HTR-8/SVneo (cell line): ENCODE measurements at places on chromosomes 11 and 22.

- DNase-seq = no peak
Measured at GRCh38 chr11:61333550-61334433, 764 bp downstream of the TKFC start.

GRCh38 chr22:45105281-45105702 is 58.4 kb upstream of the NUP50 start:
- DNase-seq = no peak

DNA sequence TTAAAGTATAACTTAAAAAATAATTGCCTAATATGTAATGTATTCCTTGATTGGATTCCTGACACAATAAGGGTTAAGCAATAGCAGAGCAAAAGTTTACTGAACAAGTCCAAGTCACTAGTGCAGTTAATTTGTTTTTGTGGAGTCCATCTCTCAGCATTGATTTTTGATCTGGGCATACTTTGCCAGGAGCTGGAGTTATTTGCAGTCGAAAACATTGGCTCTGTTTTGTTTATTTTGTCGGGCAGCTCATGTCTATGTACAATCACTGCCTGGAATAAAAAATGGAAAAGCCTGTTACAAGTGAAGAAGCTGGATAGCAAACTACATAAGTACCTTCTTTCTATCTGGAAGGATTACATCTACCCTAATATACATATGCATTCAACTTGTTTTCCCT is 625.2 kb downstream of the CNTN5 start:
- DNase-seq = no peak

DNA sequence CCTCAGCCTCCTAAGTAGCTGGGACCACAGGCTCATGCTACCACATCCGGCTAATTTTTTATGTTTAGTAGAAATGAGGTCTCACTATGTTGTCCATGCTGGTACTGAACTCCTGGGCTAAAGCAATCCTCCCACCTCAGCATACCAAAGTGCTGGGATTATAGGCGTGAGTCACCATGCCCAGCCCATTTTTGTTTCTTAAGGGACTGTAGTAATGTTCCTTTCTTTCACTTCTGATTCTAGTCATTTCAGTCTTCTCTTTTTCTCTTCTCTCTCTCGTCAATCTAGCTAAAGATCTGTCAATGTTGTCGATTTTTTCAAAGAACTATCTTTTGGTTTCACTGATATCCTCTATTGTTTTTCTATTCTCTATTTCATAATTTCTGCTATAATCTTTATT is 111.0 kb upstream of the APOA1 start:
- DNase-seq = no peak

- DNase-seq = no peak
Measured at GRCh38 chr11:6142936-6143335, 27.2 kb downstream of the OR52B2 start.

- no peak for DNase-seq
Measured at GRCh38 chr11:100663583-100663982, 23.5 kb upstream of the ARHGAP42 start.

DNA sequence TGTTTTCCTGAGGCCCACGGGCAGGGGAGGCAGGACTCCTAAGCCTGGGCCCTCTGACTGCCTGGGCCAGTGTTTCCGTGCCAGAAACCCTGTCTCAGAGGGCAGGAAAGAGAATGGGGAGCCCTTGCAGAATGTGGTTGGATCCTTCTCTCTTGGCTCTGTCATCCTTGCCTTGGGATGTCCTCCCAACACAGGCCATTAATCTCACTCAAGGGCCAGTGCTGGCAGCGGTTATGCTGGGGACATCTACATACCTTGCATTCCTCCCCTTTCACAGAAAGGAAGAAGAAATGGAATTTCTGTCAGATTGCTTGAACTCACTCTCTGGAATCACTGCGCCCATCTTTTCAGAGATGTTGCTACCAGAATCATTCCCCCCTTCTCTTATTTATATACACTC is 296.9 kb downstream of the KIRREL3 start:
- peak; percentile 14 for DNase-seq

DNA sequence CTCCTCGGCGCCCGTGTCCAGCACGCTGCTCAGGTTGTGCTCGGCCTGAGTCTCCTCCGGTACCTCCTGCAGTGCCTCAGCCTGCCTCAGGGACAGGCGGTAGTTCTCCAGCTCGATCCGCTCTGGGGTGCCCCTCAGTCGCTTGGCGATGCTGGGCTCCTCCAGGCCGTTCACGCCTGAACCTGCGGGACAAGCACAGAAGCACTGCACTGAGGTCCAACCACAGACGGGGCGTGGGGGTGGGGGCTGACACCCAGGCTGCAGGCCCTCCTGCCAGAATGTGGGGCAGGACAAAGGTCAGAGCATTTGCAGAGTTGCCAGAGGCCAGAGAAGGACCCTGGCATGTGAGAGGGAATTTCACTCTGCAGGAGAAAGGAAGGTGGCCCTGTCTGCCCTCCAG is 67.6 kb upstream of the BID start:
- DNase-seq = no peak

DNA sequence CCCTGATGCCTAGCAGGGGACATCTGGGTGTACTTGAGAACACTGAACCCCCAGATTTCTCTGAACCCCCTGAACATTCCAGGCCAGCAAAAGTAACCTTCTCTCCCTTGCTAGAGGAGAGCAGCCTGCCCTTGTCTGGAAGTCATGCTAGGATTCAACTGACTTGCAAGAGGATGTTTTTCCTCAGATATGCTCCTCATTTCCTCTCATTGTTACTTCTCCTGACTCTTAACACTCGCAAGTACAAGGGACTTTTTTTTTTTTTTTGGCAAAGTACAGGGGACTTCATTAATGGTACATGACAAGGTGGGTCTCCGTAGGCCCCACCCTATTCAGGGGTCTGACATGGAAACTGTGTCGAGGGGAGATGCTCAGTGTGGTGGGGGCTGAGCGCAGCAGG is 6.3 kb upstream of the MCHR1 start:
- no peak for DNase-seq

DNA sequence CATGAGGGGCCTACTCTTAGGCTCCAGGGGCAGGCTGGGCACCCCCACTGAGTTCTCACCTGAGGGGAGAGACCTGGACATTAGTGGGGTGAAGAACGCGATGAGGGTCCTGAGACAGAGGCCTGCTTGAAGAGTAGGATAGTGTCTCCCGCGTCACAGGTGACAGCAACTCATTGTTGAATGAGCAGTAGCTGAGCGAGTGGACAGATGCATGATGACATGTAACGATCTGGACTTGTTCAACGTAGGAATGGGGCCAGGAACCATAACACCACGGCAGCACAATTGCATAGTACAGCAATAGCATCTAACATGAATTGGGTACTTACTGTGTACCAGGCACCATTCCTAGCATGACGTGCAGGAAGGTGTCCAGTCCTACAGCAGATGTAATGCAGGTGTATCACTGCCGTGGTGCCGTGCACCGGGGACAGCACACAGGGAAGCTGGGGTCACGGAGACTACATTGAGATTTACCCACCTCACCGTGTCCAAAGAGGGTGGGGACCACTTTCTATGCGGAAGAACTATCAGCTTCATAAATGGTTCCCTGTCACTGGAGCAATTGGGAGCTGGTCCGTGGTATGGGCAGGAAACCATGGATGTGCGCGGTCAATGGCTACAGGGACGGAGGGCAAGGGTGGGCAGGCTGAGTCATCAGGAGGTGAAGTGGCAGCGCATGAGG is 1019.1 kb downstream of the TBC1D22A start:
- DNase-seq = no peak

GRCh38 chr11:73851046-73851764 is 25.4 kb downstream of the COA4 start:
- DNase-seq = no peak

DNA sequence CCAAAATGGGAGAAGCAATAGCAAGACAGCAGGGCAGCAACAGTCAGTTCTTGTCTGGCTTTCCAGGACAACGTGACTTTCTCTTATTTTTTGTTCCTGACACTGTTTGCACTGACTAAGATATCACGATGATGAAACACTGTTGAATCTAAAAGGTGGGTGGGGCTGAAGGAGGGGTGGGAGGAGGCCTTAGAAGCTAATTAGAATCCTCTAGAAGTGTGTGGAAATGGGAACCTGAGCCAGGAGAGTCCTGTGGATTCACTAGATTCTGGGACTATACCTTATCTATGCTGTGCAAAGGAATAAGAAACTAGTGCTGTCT is 300.3 kb downstream of the ST3GAL4 start:
- no peak for DNase-seq

- DNase-seq = no peak
Measured at GRCh38 chr11:101401245-101401644, 182.6 kb downstream of the TRPC6 start.

GRCh38 chr11:78379039-78379670 is 38.5 kb downstream of the GAB2 start:
- no peak for DNase-seq

DNA sequence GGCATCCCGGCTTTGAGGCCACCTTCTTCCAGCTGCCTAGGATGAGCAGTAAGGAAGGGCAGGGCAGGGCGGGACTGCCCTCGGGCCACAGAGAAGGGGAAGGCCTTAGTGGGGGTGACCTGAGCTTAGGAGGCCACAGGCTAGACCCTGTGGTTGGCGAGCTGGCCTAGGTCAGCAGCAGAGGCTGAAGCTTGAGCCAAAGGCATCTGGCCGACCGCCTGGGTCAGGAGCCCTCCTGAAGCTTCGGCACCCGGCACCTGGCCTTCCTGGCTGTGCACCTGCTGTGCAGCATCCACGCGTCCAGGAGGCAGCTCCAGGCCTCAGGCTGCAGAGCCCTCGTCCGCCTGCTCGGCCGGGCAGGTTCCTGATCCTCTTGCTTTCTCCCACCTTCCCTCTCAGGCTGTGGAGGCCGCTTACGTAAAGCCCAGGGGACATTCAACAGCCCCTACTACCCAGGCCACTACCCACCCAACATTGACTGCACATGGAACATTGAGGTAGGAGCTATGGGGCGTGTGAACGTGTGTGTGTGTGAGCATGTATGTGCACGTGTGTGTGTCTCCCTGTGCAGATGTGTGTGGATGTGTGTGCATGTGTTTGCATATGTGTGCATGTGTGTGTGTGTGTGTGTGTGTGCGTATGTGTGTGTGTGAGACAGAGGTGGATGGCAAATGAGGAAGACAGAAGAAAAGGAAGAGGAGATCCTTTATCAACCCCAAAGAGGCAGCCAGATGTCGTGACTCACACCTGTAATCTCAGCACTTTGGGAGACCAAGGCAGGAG is 34.9 kb downstream of the ST14 start:
- DNase-seq = no peak

DNA sequence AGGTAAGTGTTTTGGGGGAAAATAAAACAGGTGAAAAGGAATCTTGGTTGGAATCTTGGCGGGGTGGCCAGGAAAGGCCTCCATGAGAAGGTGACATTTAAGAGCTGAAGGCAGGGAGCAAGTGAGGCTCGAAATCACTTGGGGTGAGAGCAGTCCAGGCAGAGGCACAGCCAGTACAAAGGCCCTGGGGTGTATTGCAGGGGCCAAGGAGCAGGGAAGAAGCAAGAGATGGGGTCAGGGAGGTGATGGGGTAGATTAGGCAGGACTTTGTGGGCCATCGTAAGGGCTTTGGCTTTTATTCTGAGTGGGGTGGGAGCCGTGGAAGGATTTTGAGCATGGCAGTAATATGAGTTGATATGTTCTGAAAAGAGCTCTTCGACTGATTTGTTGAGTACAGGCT is 551.1 kb downstream of the MN1 start:
- DNase-seq = no peak

DNA sequence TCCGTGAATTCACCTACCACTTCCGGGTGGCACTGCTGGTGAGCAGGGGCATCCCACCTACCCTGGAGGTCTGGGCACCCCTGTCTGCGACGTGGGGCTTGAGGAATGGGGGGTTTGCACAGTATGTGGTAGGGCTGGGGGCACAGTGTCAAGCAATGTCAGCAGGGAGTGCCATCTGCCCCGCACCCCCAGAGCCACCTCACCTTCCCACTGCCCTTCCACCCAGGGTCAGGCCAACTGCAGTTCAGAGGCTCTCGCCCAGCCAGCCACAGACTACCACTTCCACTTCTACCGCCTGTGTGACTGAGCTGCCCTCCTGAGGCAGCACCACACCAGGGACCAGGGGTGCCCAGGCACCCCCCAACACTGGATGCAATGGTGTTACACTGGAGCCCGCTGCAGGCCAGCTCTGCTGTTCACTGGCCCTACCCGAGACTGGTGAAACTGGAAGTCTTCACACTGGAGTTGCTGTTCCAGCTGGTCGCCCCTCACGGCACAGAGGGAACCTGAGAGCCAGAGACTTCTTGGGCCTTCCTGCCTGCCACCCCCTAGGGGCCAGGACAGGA is 6.5 kb downstream of the TMEM258 start:
- DNase-seq = no peak

GRCh38 chr11:117633976-117634755 is 162.8 kb downstream of the DSCAML1 start:
- DNase-seq = no peak

- DNase-seq = no peak
Measured at GRCh38 chr11:85698195-85698594, 12.2 kb upstream of the CCDC89 start.

DNA sequence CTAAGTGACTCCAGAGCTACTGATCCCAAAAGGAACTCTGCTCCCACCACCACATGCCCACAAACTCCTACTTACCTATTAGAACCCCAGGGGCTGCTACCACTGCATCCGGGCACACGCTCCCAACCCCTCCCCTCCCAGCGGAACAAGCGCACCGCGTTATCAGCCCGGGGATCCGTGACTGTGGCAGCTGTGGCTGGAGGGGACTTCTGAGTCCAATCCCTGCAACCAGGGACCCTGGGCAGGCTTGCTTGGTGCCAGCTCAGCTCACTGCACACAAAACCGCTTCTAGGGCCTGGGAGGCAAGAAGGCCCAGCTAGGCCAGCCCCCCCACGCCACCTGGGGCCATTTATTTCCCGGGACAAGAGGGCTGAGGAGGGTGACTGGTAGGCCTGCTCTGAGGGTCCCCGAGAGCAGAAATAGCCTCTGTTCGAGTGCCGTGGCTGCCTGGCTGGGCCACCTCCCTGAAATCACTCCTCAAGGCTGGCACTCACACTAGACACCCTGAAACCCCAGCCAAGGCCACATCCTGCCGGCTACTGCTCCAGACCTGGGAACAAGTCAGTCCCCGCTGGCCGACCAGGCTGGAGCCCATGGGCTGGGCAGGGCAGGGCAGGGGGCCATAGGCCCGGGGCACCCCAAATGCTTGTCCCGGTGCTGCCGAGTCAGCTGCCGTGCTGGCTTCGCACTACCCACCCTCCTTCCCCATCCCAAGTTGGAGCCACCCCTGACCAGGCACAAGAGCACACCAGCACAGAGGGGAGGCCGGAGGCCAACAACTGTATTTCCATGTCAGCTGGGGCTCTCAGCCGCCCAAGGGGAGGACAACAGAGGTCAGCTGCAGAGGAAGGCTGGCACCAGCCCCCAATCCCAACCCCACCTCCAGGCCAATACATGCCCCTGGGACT is 1.9 kb upstream of the IFITM10 start:
- DNase-seq = no peak

DNA sequence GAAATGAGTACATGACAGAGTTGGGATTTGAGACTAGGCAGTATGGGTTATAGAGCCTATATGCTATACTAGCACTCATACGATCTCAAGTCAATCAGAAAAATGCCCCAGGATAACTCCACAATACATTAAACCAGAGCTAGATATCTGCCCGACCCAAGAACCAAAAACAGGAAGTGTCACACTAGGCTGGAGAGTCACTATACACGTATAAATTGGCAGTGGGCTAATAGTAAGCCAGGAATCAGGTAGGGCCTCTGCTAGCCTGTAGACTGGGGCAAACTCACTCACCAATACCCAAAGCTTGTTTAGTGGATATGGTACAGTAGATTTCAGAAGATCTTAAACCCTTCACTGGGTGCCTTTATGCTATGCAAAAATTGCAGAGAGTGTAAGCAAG is 16.2 kb upstream of the EIF4G2 start:
- DNase-seq = no peak
